ENCODE measurements at places on chromosomes 3 and 15.

DNA sequence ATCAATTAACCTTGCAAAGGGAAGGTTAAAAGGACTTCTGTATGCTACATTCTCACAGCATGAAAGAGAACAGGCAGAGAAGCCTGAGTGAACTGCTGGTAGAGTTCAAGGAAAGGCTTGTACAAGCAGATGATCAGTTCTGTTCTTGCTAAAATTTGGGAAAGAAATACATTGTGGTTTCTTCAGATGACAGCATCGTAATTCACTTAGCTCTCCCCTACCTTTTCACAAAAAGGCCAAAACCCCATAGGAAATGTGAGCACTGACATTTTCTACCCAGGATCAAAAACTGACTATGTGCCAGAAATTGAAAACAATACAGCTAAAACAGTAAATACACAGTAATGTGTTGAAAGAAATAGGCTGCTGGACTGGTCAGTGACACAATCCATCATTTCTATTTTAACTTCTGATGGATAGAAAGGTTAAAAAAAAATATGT is 216.4 kb downstream of the DPH6 start:
- no peak for DNase-seq

- DNase-seq: no peak
These were observed 92.1 kb upstream of the CHD2 start for GRCh38 chr15:92807971-92808571.

DNA sequence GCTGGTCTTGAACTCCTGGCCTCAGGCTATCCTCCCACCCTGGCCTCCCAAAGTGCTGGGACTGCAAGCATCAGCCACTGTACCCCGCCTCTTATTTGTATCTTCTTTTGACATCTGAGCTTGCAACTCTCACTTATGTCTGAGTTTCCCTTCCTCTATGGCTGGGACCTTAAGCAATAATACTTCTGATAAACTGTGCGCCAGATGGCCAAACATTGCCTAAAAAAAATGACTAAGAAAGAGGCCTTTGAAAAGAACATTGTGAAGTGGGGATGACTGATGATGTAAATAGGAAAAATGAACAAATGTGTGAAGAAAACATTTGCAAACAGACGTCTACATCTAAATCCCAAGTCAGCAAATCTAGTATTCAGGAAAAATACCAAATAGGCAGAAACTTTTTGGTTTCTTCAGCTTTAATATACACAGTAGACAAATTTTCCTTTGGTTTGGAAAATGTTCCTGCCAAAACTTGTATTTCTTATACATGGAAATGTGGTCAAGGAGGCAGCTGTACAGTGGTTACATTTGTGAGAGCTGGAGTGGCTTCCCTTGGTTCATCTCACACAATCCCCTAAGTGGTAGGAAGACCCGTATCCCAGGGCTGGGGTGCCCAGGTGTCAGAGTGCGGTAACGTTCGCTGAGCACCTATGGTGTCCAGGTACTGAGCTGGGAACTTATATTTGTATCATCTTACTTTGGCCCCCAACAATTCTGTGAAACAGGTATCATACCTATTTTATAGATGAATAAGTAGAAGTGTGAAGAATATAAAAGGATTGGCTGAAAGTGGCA is 11.6 kb upstream of the TFRC start:
- no peak for DNase-seq

DNA sequence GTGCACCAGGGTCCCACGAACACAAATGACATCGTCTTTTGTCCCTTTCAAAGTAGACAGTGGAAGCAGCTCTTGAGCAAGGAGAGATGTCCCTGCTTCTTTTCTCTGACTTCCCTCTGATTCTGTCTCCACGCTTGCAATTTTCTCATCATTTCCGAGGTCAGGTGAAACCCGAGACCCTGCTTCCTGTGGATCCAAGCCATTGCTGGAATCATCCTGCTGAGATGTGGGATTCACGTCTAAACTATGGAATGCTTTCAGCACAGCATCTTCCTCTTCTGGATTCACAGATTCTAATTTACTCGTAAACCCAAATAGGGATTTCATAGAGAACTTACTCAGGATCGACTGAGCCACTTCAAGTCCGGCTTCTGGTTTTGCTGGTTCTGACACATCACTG is 127.1 kb downstream of the FMN1 start:
- no peak for DNase-seq

DNA sequence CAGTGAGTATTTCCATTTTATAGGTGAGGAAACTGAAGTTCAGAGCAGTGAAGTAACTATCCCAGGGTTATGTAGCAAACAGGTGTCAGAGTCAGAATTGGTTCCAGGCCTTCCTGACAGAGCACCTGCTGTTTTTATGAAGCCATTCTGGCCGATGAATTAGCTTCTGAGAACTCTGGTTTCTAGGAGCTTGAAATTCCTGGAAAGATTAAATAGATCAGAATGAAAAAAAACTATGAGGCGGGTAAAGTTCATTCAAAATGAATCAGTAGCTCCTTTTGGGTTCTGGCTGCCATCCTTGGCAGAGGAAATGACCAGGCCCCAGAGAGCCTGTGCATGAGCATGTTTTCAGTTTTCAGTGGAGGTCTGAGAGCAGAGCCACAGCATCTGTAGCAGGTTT is 59.3 kb upstream of the CFAP161 start:
- DNase-seq: no peak

DNA sequence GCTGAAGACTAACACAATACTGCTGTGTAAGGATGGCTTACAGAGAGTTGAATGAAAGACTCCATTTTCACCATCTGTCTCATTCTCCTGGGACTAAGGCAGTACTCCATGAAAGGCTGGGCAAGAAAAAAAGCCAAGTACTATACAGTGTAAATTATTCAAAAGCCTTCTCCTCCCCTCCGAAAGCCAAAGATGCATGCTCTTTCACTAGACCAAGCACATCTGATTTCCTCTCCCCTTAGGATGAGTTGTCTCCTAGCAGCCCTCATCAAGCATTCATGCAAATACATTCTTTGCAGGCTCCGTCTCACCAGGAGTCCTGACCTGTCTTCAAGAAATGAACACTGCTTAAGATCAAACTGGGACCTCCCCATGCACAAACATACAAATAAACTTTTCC is 133.5 kb upstream of the THBS1 start:
- no peak for DNase-seq

DNA sequence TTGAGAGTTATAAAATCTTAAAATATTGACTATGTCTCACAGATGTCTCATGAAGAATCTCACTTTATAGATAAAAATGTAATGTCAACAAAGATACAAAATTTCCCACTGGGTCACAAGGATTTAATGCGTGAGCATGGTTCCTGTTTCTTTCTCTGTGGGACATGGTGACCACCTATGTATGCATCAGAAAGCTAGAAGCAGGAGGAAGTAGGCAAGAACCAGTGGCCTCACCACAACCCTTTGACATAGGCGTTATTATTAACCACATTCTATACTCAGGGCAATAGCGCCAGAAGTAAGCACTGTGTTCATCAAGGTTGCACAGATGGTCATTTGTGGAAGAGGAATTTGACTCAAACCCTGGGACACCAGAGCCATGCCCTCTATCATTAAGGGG is 11.7 kb upstream of the ADAMTS17 start:
- DNase-seq: no peak

DNA sequence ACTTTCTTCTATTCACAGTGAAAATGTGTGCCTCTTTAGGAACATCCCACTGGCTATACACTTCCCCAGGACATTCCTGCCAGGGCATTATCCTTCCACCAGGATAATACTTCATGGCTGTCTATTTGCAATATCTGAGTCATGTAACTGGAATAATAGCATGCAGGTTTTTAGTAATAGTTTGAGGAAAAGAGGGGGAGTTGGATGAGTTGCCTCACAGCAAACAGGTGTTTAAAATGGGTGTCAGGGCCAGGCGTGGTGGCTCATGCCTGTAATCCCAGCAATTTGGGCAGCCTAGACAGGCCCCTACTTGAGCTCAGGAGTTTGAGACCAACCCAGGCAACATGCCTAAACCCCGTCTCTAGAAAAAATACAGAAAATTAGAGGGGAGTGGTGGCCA is 585.9 kb downstream of the DIPK2A start:
- DNase-seq: no peak

DNA sequence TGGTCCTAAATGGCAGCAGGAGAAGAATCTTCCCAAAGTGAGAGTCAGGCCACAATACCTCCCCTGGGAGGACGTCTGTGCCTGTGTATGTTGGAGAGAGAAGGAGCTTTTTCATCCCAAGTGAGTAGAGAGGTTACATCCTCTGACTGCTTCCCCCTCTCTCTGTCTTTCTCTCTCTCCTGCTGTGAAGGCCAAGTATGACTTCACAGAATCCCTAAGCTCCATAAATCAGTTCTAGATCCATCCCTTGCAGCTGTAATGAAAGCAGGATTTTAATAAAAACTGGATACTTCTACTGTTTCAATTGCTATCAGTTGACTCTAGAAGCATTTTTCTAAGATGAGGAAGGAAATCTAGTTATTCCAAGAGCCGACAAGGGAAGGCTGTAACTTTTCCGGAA is 389.1 kb upstream of the PROK2 start:
- DNase-seq: no peak

DNA sequence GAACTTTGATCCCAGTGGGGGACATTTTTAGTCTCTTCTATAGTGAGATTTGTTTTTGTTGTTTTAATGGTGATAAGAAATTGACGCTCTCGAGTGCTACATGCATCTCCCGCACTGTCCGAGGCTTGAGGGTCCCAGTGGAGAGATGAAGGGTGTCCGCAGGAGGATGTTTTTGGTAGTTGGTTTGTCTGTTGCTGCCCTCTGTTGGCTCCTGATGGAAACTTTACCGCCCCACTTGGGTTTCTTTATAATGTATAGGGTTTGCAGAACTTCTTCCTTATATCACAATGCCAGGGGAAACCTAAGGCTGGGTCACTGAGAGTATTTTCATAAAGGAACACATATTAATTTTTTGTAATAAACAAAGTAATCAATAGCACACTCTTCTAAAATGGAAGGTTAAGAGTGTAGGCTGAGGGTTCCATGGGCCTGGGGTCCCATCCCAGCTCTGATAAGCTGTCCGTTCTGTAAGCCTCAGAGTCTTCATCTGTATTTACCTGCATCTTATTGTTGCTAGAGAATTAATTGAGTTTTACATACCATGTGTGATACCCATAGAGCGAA is 185.3 kb upstream of the FEZF2 start:
- DNase-seq: no peak
